ENCODE measurements at places on chromosomes 2 and 18. TPM values are rescaled to one million over a fixed set of nuclear protein-coding genes. Genes with fewer than 3 reads are reported as not detected.

- no peak for DNase-seq
Measured at GRCh38 chr2:48113767-48114166, 207.5 kb upstream of the FBXO11 start.

Gene CYRIA
- total RNA-seq = 26.4 TPM

DNA sequence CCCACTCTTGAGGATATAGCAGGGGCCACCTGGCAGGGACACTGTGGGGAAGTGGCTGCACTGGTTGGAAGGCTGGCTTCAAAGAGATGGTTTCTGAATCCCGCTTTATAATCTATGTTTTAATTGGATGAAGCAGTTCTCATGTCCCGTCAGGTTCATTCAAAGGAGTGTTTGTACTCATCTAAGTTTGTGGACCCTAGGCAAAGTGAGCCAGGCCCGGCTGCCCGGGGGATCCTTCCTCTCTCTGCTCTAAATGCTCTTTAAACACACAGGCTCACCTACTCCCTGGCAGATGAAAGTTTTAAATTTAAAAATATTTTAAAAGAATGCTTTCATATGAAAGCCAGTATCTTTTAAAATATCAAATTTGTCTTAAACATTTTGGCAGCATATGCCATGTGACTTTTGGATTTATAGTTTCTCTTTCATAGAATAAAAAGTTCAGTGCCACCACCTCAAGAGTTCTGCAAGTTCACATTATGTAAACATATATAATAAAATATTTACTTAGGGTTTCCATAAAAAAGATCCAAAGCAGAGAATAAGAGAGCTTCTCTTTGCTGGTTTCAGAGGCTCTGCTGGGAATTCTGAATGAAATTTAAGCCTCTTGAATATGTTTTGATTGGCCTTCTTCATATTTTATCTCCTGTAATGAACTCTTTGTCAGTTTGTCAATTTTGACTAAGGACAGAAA is 143.5 kb upstream of the ALPP start:
- no peak for DNase-seq

DNA sequence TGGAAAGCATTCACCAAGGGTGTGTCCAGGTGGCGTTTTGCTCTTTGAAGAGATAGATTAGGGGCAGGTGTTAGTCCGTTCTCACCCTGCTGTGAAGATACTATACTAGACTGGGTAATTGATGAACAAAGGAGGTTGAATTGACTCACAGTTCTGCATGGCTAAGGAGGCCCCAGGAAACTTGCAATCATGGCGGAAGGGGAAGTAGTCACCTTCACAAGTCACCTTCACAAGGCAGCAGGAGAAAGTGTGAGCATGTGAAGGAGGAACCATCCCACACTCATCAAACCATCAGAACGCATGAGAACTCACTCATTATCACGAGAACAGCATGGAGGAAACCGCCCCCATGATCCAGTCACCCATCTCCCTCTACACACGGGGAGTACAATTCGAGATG is 135.7 kb upstream of the NFATC1 start:
- no peak for DNase-seq

Gene ZNF512
- 8.9 TPM for total RNA-seq

- DNase-seq = no peak
Measured at GRCh38 chr2:120780402-120780801, 44.7 kb downstream of the GLI2 start.

GRCh38 chr2:48173141-48173540 is 266.8 kb upstream of the FBXO11 start:
- DNase-seq = no peak

DNA sequence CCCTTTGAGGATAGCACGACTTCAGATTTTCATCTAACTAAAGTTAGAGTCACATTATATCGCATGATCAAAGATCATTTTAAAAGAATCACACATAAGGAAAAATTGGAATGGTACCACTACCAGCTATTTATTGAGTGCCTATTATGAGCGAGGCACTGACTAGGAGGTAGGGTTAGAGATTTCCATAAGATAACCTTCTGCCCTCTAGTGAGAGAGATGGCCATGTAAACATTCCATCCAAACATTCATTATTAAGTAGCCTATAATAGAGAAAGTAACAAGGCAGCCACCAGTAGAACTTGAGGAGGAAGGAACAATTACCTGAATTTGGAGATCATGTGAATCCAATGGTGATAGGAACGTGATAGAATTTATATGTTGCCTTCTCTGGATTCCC is 25.4 kb upstream of the GLS start:
- DNase-seq = no peak

- DNase-seq = no peak
Measured at GRCh38 chr2:232476791-232477190, 10.8 kb downstream of the ECEL1 start.

Gene NT5DC4
- total RNA-seq = not detected

- DNase-seq = no peak
Measured at GRCh38 chr18:1777843-1778242, 793.5 kb downstream of the METTL4 start.

Gene IL1RN
- not detected for total RNA-seq

DNA sequence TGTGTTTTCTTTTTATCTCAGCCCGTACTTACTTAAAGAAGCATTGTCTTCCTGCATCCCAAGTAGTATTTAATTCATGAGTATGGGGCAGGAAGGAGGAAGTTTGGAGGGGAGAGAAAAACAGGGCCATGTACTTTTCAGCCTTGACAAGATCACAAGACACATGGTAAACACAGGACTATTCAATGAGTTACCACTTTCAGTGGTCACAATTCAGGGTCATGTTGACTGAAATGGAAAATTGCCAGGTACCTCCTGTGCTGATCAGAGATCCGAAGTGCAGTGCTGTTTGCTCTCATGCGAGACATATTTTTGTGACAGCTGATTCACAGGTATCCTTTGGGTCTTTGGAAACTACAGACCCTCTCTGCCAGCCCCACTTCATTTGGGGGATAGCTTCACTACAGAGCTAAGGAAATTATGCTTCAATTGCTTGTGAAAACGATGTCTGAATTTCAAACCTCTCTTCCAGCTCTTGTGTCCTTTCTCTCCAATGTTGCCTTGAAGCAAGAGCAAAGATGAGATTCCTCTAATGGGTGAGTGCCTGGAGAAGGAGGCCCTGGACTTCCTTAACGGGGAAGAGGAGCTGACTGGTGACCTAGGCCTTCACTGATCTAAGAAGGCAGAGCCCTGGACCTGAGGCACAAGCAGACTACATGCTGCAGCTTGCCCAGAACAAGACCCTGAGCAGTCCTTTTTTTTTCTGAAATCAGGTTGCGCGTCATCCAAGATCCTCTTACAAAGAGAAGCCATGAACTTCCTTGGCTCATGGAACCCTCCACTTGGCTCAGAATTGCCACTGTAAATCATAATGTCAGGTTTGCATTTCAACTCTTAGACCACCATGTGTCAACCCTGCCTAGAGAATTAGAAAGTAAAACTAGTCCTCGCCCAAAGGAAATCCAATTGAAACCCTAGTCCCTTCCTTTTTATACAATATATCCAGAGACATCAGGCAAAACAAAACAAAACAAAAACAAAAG is 44.1 kb downstream of the EVA1A start:
- peak; percentile 25 for DNase-seq

DNA sequence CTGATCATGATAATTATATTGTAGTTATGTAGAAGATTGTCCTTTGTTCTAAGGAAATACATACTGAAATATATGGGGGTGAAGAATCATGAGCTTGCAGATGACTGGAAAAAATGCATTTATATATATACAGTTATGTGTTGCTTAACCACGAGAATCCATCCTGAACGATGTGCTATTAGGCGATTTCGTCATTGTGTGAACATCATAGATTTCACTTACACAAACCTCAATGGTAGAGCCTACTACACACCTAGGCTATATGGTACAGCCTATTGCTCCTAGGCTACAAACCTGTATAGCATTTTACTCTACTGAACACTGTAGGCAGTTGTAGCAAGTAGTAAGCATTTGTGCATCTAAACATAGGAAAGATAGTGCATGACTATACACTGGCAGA is 2.6 kb upstream of the ACAA2 start:
- DNase-seq = no peak

Gene HOXD4
- total RNA-seq = 1.3 TPM

Gene TMEM163
- 1.1 TPM for total RNA-seq

DNA sequence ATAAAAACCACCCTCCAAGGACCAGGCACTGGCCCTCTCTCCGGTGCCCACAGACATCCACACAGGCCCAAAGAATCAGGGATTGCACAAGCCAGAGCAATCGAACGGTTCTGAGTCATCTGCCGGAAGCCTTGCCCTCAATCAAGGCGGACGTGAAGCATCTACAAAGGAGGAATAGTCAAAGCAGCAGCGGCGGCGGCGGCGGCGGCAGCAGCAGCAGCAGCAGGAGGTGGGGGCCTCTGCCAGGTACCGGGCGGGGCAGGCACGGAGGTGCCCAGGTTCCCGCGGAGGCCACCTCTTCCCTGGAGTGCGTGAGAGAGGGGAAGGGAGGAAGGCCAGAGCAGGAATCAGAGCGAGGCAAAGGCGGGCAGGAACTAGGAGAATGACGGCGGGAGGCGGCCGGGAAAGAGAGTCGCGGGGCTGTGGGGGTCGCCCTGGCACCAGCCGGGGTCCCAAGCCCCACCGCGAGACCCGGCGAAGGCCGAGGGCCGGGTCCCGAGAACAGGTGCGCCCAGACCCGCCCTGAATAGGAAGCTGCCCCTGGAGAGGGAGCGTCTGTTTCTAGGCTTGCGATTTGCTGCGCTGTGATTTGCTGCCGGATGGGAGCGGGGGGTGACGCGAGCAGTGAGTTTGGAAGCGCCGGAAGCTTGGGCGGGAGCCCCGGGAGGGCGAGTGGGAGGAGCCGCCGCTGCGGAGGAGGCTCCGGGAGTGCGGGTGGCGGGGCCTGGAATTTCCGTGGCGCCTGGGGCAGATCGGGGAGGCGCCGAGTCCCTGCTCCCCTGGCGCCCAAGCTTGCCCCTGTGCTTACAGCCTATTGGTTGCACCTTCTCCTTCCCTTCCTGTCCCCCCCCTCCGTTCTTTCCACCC is at the start of gene SERPINB8:
TSS of gene SERPINB8 (plus strand) at position 140 of the 867 bp plus-strand sequence. CDS start 8,228 bp downstream, outside the sequence.
- peak; percentile 91 for DNase-seq

DNA sequence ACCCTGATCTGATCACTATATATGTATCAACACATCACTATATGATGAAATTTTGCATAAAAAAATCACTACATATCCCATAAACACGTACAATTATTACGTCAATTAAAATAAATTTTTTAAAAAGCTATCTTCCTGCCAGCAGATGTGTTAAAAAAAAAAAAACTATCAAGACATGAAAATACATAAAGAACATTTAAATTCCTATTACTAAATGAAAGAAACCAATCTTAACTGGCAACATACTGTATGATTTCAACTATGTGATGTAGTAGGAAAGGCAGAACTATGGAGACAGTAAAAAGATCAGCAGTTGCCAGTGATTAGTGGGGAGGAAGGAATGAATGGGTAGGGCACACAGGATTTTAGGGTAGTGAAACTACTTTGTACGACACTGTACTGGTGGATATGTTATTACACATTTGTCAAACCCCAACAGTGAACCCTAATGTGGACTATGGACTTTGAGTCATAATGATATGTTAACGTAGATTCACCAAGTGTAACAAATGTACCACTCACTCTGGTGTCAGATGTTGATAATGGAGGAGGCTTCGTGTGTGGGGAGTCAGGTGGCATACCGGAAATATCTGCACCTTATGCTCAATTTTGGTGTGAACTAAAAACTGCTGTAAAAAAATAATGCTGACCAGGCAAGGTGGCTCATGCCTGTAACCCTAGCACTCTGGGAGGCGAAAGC is 27.4 kb downstream of the USP34 start:
- DNase-seq = no peak

GRCh38 chr2:219736209-219736608 is 108.8 kb downstream of the SLC4A3 start:
- peak; percentile 56 for DNase-seq

Gene RAD51AP2
- not detected for total RNA-seq

Gene AOX1
- 6.1 TPM for total RNA-seq

Gene VSNL1
- not detected for total RNA-seq

Gene TBR1
- under 0.01 TPM for total RNA-seq

- no peak for DNase-seq
Measured at GRCh38 chr2:234919711-234920110, 32.1 kb upstream of the SH3BP4 start.

- DNase-seq = no peak
Measured at GRCh38 chr2:53861824-53862223, 2.1 kb upstream of the GPR75 start.

Gene VWA3B
- not detected for total RNA-seq

Gene HOXD12
- not detected for total RNA-seq

- DNase-seq = no peak
Measured at GRCh38 chr2:127663566-127664064, 11.7 kb downstream of the LIMS2 start.

- DNase-seq = no peak
Measured at GRCh38 chr2:66550826-66551225, 115.9 kb downstream of the MEIS1 start.

Gene CYS1
- under 0.01 TPM for total RNA-seq
